Stimulated activated CD8-positive, alpha-beta memory T cell treated with anti-CD3 and anti-CD28 coated beads, Interleukin-7, amount 100 ng/mL, for 1 hour (primary cell): ENCODE measurements at places on chromosomes 5 and 9.

DNA sequence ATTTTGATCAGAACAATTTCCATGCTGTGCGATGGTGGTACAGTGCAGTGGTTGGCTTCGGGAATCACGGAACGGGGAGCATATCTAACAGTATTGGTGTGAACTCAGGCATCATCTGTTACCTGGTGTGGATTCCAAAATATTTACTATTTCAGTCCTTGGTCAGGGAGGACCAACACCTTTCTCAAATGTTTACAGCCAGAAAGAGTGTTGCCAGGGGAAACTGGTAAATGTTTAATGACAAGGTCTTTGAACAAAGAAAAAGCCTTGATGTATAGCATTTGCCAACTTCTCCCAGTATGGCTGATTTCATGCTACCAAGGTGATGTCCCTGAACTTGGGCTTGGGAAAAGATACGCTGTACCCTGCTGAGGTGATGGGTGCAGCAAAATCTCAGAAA lies 145.6 kb upstream of the POC5 start:
- no peak for DNase-seq

- no peak for DNase-seq
Measured at GRCh38 chr5:38648703-38649291, 92.4 kb upstream of the LIFR start.

DNA sequence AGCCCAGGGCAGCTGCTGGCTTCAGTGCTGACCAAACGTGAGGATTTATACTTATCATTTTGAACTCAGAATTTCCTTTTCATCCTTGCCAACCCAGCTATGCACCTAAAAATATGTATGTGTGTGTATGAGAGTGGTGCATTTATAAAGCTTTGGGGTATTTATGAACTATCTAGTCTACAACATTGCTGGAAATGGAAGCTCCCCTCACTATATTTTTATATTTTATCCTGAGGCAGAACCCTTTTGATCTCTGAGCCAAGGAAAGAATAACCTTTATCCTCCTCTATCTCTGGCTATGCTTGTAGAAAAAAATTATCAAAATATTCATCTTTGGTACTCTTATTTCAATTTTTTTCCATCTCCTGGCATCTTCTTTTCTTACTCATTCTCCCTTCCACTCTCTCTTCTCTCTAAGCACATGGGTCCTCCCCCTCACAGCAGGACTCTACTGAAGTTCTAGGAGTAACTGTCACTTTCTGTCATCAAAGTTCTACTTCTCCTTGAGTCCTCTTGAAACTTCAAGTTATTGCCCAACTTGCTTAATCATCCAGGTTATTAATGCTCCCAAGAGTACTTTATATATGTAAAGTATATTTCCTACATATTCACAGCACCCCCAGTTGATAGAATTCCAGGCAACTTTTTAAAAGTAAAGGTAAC lies 190.9 kb downstream of the HINT1 start:
- DNase-seq: no peak

GRCh38 chr9:108643731-108644510 lies 211.9 kb downstream of the ACTL7B start:
- no peak for DNase-seq

DNA sequence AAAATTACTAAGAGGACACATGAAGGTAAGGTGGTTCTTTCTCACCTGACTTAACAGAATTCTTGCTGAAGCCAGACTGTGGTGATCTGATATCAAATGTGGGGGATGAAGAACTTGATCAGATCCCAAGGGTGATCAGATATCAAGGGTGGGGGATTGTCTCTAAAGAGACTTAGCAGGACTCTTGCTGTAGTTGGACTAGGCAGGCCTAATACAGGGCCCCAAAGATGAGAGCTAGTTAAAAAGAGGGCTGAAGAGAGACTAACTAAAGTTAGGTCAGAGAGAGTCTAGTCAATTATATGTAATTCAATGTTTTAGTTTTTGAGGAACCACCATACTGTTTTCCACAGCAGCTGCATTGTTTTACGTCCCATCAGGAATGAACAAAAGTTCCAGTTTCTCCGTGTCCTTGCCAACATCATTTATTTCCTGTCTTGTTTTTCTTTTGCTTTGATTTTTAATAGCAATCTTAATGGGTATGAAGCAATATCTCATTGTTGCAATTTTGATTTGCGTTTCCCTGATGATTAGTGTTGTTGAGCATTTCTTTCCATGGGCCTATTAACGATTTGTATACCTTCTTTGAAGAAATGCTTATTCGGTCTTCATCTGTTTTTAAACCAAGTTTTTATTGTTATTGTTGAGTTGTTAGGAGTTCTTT lies 77.6 kb upstream of the ALDH1A1 start:
- DNase-seq: no peak

DNA sequence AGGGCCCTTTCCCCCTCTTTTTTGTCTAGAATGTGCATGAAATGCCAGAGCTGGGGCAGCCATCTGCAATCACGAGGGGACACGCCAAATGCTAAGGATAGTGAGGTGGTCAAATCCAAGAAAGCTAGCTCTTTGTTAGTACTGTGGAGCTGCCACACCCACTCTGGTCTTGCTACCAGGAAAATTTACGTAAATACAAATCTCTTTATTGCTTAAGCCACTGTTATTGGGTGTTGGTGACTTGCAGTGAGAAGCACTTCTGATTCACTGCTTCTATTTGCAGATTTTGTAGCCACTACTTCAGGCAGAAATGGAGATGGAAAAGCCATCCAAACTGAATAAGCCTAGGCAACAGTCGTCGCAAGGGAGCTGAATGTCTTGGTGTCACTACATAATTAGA lies 25.6 kb upstream of the SUSD1 start:
- no peak for DNase-seq

DNA sequence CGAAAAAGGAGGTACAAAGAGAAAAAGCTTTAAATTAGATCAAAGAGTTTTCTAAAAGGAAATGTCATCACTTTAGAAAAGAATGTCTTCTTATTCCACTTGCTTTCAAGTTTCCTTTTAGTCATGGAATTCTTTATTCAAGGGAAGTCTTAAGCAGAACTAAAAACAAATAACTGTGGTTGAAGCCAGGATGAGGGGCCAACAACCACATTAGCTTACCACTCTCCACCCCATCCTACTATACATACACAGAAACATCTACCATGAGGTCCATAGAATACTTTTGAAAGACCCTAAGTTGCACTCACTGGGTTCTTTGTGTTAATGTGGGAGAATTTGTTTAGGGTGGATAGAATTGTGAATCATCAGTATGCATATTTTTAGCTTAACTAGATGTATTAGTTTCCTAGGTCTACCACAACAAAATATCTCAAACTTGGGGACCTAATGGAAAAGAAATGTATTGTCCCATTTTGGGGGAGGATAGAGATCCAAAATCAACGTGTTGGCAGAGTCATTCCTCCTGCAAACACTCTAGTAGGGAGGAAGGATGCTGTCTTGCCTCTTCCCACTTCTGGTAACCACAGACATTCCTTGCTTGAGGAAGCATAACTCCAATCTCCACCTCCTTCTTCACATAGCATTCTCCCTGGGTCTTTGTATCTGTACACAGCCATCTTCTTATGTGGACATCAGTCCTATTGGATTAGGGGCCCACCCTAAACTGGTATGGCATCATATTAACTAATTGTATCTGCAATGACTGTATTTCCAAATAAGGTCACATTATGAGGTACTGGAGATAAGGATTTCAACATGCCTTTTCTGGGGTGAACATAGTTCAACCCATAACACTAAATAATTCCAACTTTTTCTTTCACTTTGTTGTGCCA lies 239.4 kb downstream of the LURAP1L start:
- no peak for DNase-seq

DNA sequence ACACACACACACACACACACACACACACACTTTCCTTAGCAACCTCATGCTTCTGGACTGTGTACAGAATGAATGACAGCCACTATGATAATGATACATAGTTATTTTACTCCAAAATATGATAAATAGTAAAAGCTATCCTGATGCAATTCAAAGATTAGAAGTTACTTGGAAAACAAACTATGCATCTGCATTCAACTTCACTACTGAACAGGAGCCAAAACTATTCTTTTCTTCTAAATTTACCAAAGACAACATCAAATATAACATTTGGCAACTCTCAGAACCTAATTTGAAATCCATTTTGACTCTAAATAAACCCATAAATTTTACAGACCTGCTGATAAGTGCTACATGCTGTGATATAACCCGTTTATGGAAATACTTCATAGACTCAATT lies 33.3 kb downstream of the GLIS3 start:
- DNase-seq: no peak

DNA sequence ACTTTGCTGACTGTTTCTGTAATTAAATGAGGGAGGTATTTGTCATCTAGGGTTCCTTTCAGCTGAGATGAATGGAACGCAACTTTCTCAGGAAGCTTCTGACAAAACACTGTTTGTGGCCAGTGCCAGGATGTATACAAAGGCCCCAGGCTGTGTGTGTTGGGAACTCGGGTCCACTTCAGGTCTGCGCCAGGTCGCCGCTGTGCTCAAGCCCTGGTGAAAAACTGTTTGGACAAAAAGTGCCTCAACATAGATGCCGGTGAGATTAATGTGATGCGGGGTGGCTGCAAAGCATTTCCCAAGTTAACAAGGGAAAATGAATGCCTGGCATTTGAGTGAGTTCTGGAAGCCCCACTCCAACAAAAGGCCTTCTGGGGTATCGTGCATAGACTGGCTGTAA lies 156.4 kb downstream of the GABBR2 start:
- no peak for DNase-seq

GRCh38 chr9:78296201-78296892 lies 578 bp upstream of the PSAT1 start:
- no peak for DNase-seq
